ENCODE measurements at places on chromosomes 7 and 10.
A peak's percentile ranks its signal among the peaks of the same experiment; 100 is the strongest.

- DNase-seq: no peak
Measured at GRCh38 chr10:11993834-11994468, 48.7 kb downstream of the UPF2 start.

DNA sequence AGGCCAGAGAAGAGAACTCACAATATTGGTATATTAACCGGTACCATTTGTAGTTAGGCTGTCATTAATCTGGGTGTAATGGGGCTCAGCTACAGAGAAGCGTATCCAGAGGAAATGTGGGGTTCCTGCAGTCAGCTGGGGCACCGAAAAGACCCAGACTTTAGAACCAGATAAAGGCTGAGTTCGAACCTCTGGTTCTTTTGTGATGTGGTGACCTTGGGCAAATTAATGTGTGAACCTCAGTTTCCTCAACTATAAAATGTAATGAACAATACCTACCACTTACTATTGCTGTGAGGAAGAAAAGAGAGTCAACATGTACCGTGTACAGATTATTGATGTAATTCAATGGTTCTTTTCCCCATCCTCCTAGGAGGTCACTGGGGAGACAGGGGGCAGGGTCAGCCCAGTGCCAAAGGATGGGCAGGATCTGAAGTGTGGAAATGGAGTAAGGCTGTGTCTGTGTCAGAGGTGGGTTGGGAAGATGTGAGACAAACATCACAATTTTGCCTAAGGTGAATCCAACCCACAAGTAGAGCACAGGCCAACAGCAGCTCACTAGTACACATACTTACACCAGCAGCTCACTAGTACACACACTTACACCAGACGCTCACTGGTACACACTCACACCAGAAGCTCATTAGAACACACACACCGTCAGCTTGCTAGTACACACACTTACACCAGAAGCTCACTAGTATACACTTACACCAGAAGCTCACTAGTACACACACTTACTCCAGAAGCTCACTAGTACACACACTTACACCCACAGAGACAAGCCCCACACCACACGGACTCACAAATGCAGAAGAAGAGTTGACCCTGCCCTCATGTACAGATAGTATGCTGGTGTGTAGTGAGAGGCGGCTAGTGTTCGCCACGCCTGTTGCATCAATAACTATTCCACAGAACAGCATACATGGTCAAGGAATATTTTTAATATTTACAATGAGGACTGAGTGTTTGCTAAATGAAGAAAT, 28.0 kb downstream of the PRSS2 start:
- no peak for DNase-seq

DNA sequence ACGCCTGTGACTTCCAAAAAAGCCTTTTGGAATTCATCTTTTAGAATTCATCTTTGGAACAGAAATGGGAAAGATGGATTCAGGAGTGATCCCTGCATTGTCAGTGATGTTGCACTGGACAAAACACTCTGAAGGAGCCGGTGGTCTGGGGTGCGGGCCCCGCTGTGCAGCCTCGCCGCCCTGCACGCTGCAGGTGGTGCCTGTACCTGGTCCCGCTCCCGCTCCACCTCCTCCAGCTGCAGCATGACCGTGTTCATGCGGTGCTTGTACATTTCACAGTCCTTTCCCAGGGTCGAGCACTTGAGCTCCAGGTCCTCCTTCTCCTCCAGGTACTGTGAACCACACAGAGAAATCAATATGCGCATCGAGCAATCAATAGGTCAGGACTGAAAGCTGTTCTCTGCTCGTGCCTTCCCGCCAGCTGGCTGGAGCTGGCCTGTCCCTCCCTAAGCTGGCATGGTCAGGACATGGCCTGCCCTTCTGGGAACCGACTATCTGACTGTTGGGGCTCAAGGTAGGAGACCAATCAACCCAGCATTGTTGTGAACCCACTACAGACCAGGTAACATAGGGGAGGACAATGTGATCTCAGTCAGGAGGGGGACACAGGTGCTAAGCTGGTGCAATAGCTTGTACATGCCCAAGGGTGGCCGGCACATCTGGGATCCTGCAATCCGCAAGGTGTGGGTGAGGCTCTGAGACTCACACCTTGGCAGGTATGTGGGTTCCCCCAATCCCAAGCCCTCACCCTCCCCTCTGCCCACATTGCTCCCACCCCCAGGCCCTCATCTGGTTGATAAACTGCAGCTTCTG, 93.8 kb upstream of the GNA12 start:
- no peak for DNase-seq

DNA sequence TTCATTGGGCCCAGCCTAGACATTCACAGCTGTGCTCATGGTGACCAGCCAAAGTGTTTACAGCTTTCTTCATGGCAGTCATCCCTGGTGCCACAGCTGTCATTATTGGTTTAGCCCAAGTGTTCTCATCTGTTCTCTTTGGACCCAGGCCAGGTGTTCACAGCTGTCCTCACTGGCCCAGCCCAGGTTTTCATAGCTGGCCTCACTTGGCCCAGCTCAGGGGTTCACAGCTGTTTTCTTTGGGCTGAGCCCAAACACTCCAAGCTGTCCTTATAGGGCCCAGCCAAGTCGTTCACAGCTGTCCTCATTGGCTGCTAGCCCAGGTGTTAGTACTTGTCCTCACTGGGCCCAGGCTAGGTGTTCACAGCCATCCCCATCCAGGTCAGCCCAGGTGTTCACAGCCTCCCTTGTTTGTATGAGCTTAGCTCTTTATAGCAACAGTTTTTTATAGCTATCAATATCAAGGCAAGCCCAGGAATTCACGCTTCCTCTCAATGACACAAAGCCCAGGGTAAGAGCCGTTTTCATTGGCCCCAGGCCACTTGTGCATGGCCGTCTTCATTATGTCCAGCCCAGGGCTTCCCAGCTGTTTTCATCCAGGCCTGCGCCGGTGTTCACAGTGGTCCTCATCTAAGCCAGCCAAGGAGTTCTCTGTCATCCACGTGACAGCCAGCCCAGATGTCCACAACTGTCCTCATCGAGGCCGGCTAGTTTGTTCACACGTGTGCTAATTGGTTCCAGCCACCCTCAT, 11.6 kb downstream of the FRG2B start:
- no peak for DNase-seq

GRCh38 chr10:10745291-10745690, 272.4 kb upstream of the CELF2 start:
- no peak for DNase-seq

DNA sequence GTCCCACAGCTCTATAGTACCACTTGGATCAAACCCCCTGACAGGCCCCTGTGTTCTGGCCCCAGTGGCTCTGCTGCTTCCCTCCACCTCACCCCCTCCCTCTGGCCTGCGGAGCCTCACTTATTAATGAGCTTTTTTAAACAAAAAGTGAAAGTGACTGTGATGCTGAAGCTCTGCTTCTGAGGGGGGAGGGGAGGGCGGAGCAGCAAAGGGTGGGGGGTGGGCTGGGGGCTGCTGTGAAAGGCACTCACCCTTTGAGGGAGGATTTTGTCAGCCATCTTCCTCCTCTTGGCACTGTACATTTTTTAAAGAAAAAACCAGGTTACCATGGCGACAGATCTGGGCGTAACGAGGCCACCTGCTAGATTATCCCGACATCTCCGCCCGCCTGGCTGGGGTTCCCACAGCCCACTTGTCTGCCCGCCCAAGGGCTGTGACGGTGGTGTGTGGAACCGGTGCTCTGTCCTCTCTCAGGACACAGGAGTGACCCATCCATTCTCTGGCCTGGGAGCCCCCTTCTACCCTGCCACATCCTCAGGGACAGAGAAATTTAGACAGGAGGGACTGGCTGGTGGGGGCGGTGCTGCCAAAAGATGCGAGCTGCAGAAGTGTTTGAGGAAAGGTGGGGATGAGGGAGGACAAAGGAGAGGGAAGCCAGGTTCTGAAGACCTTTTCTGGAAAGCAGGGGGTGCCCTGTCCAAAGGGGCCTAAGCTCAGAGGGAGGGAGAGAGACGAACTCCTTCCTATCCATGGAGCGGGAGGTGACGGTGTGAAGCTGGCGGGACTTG, 4.9 kb downstream of the SMARCD3 start:
- DNase-seq: peak; percentile 22

- no peak for DNase-seq
Measured at GRCh38 chr10:112208997-112209396, 25.4 kb upstream of the GPAM start.

GRCh38 chr10:67385089-67385488, 310.9 kb downstream of the CTNNA3 start:
- DNase-seq: no peak

GRCh38 chr7:144379776-144380384, 23.6 kb downstream of the NOBOX start:
- DNase-seq: no peak

GRCh38 chr7:103551016-103551415, 105.0 kb upstream of the SLC26A5 start:
- no peak for DNase-seq

Data from fibroblast of villous mesenchyme (primary cell).